ENCODE measurements at places on chromosomes 3 and 15.
A peak's percentile ranks its signal among the peaks of the same experiment; 100 is the strongest.

GRCh38 chr3:100988080-100988479 lies 5.1 kb downstream of the ABI3BP start:
- DNase-seq: no peak

GRCh38 chr3:169811631-169812331 lies 889 bp upstream of the LRRIQ4 start:
- no peak for DNase-seq

GRCh38 chr3:140250010-140250855 lies 315.2 kb downstream of the CLSTN2 start:
- no peak for DNase-seq

GRCh38 chr3:124118397-124118796 lies 126.5 kb upstream of the ROPN1 start:
- DNase-seq: no peak

GRCh38 chr3:165854696-165855095 lies 17.5 kb upstream of the BCHE start:
- DNase-seq: peak; percentile 13

DNA sequence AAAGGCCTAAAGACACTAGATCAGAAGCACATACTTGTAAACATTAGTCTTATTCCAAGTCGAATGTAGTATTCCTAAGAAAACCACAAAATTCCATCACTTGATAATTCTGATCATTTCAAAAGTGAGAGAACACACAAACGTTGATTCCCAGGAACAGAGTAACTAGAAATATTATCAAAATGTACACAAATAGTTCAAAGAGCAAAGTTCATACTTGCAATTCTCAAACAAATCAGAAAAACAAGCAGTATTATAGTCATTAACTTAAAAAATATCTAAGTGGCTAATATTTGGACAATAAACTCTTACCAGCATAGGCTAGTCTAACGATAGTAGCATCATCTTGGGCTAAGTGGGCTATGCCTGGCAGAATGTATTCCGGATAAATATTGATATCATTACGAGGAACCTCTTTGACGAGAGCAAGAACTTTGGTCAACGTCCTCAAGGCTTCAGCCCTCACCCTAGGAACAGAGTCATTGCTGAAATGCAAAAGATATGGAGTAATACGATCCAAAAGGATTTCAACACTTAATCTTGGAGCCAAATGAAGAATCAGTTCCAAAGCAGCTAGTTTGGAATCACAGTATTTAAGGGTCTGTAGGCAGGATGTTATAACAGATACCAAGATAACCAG lies 13.3 kb downstream of the PIK3R4 start:
- no peak for DNase-seq
